RWPE2 (cell line): ENCODE measurements at places on chromosomes 5 and 9.

DNA sequence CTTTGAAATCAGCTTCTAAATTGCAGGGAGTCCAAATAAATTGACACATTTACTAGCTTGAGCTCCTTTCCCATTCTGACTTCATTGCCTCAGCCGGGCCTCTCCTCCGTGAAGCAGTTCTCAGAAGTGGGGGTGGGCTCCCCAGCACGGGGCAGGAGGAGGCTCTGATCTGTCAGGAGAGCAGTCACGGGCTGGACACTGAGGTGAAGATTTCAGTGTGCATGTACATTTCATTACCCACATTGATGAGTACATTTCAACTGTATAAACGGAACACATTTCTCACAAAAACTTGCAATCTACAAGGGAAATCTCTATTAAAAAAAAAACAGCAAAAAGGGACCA lies 195.9 kb downstream of the SEMA6A start:
- no peak for DNase-seq

- DNase-seq: no peak
Observed at GRCh38 chr9:4114569-4115505, 185.0 kb downstream of the GLIS3 start.

DNA sequence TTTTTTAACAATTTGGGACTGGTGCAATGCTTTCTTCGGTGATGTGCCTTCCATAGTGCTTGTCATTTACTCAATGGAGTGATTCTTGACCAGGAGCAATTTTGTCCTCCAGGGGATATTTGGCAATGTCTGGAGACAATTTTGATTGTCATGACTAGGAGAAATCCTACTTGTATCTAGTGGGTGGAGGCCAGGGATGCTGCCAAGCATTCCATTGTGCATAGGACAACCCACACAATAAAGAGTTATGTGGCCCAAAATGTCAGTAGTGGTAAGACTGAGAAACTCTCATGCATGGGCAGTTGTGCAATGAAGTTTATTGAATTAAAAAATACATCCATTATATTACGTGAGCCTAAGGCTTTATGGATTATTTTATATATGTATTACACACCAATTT lies 70.5 kb downstream of the FOCAD start:
- no peak for DNase-seq

DNA sequence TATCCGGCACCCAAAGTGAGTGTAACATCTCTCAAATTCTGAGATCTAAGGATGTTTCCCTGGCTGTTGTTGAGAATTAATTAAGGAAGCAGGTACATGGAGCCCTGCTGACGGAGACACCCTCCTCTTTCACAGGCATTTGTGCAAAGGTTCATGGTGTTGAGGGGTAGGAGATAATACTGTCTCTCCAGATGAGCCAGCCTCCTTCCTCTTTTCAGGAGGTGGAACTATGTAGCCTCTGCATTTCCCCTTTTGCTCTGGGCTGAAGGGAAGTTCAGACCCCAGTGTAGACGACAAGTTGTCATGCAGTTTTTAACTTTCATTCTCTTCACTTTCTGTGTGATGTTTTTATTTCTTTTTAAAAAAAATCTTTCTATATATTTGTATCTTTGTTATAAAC lies 107.5 kb downstream of the GALNT10 start:
- DNase-seq: no peak

- no peak for DNase-seq
Observed at GRCh38 chr5:74866596-74867162, 492 bp upstream of the FAM169A start.

DNA sequence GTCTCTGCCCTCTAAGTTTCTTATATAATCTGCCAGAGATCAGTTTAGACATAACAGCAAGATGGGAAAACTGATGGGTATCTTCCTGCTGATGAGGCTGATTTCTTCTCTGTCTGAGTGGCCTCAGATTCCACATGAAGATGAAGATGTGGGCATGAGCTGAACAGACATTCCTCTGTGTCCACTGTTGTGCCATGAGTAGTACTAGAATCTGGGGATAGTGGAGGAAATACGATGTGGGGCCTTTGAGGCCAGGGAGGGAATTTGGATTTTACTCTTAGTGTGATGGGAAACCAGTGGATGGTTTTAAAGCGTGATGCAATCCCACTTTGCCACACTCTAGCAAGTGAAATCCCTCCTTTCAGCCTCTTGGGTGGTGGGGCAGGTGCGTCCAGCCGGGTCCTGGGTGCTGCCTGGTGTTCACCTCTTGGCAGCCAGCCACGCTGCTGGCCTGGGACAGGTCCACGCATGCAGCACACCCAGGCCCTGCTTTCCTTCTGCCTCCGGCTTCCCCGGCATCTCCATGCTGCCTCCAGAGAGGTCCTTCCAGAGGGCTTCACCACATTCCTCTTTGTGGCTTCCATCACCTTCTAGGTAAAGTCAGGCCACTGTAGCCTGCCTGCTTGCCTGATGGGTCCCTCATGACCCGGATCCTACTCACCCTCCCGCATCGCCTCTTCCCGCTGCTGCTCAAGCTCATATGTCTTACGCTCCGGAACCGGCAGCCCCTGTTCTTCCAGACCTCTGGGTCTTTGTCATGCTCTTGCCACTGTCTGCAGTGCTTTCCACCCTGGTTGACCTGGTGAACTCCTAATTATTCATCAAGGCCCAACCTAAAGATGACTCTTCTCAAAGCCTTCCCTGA lies 28.1 kb upstream of the SH3PXD2B start:
- no peak for DNase-seq

- no peak for DNase-seq
Observed at GRCh38 chr9:72154468-72155285, 5.4 kb downstream of the GDA start.
